Retinal pigment epithelial cell (primary cell): ENCODE measurements at places on chromosomes 4 and X.
A peak's percentile ranks its signal among the peaks of the same experiment; 100 is the strongest.

DNA sequence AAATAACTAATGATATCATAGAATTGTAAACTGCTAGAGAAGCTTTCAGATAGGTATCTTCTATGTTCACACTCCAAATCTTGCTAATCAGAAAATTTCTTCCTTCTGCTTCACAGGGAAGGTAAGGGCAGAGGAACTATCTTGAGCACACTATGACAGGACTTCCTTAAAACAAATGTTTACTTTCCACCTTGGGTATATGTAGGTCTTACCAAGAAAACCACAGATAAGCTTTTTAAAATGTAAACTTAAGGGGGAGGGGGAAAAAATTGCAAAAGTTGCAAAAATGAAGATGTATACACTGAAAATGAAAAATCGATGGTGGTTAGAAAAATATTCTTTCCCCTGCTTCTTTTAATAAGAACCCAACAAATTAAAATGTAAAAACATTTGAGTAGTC is 30.9 kb downstream of the YTHDC1 start:
- no peak for DNase-seq

GRCh38 chr4:72860766-72861165 is 208.8 kb downstream of the COX18 start:
- DNase-seq: no peak

- no peak for DNase-seq
These were observed 62.8 kb downstream of the UCHL1 start for GRCh38 chr4:41319553-41319952.

DNA sequence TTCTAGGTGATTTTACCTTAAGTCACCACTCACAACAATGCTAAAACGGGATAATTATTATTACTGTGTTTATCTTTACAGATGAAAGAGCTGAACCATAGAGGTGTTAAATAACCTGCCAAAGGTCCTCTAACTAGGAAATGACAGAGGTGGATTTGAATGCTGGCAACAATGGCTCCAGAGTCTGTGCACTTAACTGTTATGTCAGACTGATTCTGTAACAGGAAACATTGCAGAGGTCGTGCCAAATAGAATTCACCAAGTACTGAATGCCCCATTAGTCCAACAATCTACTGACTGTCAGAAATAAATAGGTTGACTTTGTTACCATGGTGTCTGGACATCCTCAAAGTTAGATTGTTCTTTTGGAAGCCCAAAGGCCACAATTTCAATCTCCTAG is 20.9 kb upstream of the USP27X start:
- no peak for DNase-seq

GRCh38 chrX:120604361-120604782 is 471 bp downstream of the MCTS1 start:
- DNase-seq: peak; percentile 9

DNA sequence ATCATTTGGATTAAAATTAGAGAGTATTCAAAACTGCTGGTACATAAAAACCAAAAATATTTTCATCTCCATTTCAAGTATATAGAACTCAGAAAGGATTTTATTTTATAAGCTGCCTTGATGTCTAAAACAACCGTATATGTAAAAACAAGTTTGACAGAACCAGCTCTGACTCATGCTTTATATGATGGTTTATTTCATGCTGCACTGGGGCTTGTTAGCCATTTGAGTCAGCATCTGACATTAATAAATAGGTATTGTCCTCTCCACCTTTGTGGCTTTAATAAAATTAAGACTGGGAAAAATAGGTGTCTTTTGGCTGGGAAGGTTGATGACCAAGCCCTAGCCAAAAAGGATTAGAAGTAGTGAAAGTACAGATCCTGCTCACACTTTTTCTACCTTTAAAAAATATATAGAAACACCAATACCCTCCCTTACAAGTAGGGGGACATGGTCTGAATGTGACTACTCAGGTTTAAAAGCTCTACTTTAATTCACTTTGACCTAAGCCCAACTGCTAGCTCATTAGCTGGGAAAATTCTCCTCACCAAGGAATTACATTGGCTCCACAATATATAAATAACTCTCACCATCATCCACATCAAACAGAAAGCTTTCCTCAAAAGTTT is 228.1 kb downstream of the ADAMTS3 start:
- DNase-seq: peak; percentile 34

GRCh38 chrX:116290359-116290758 is 119.8 kb downstream of the AGTR2 start:
- DNase-seq: no peak

DNA sequence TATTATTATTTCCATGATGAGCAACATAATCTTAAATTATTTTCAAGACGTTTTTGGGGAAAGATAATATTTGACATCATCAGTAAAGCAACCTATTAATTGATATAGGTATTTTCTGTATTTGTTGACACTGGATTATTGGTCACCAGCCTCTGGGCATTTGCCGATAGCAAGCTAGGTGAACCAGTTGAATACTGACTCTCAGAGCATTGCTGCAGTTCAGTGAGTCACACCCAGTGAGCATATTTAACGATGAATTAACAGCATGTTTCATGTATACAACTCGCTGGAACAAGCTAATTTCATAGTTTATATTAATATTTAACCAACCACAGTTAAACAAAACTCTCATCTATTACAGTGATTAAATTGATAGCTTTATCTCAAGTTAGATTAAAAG is 1006.0 kb upstream of the DIAPH2 start:
- no peak for DNase-seq

DNA sequence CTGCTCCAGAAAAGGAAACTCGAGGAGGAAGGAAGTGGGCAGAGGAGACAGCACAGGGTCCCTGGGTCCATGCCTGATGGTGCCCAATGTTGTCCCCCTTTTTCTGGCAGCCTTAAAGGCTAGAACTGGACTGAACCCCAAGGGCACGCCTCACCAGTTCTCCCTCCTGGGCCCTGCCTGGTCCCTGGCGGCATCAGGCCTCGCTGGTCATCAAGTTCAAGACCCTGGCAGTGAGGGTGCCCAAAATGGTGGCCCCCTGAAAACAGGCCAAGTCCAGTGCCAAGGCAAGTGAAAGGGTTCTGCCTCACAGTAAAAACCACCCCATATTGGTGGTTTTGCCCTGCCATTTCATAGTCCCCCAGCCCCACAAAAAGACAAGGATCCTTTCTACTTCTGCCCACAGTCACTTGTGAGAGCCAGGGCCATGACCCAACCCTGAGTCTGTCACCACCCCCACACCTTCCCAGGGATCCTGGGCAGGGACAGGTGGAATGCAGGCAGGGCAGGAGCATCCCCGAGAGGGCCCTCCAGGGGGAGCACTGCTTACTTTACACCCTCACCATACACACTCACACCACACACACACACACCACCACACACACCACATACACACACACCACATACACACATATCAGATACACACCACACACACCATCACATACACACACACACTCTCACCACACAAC is 107.6 kb downstream of the DCTD start:
- no peak for DNase-seq

DNA sequence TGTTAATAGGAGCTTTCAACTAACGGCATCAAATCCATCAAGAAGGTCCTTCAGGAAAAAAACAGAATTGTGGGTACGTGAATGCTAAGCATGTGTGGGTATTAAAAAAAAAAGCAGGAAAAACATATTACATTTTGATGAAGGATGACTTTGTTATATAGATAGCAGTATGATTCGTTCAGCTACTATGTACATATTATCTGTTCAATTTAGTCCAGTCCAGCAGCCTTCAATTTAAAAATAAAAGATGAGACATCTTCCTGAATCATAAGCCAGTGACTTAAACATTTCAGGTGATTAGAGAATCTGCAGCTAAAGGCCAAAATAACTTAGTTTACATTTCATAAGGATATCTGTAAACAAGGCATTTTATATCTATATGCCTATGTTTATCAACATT is 63.4 kb downstream of the LCORL start:
- DNase-seq: no peak

GRCh38 chr4:173536808-173537429 is 6.9 kb upstream of the HAND2 start:
- no peak for DNase-seq

DNA sequence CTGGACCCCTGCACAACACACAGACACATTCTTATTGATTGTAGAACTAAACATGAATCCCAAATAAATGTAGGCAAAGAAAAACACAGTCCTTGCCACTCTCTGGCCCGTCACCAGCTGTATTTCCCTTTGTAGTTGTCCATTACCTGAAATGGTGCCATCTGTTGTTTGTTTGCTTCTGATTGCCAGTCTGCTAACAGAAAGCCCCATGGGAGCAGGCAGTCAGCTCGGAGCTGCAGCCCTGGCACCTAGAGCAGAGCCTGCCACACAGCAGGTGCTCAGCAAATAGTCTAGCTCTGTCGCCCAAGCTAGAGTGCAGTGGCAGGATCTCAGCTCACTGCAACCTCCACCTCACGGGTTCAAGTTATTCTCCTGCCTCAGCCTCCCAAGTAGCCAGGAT is 28.9 kb downstream of the CPLX1 start:
- DNase-seq: no peak

GRCh38 chrX:18424482-18425198 is 768 bp upstream of the CDKL5 start:
- no peak for DNase-seq

- DNase-seq: no peak
These were observed 18.5 kb downstream of the CLGN start for GRCh38 chr4:140408974-140409373.

GRCh38 chr4:53890461-53890860 is 173.9 kb downstream of the CHIC2 start:
- DNase-seq: no peak

DNA sequence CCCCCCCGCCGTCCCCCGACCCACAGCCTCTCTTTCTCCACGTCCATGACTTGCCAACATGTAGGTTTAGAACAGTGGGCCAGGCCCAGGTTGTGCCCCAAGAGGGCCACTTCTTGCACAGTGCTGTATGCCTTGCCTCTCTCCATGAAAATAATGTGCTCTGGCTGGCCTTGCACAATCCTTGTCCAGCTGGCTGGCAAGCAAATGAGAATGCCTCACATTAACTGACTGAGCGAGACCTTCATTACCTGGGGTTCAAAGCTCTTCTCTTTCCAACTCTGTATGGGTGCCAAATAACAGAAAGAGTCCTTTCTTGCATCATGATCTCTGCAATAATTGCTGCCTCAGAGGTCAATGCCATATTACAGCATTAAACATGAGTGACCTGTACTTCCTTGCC is 416.6 kb downstream of the FGF13 start:
- DNase-seq: no peak

- no peak for DNase-seq
These were observed 32.8 kb upstream of the STIM2 start for GRCh38 chr4:26827798-26828197.

DNA sequence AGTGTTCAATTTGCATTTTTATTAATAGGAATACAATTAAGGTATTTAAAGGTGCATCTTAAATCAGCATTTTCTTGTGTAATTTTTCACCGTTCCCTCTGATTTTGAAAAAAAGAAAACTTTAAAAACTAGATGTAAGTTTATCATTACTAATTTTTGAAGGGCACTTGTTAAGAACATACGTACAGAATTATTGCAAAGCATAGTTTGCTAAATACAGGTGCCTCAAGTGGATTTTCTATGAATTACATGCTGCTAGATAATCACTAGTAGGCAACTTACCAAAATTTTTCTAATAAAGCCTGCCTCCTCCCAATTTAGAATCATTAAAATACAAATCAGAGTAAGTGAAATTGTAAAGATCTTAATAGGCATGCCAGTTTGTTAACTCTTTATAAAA is 8.5 kb downstream of the CNKSR2 start:
- DNase-seq: no peak

GRCh38 chr4:6331018-6331417 is 61.4 kb downstream of the WFS1 start:
- DNase-seq: no peak
